ENCODE measurements at places on chromosomes 1 and 21.

GRCh38 chr1:150979092-150980056 is 2.7 kb upstream of the ANXA9 start:
- peak; percentile 88 for DNase-seq

- DNase-seq: no peak
Observed at GRCh38 chr1:53123453-53124140, 18.8 kb downstream of the SLC1A7 start.

- DNase-seq: peak; percentile 4
Observed at GRCh38 chr1:184563308-184563707, 176.5 kb downstream of the C1orf21 start.

DNA sequence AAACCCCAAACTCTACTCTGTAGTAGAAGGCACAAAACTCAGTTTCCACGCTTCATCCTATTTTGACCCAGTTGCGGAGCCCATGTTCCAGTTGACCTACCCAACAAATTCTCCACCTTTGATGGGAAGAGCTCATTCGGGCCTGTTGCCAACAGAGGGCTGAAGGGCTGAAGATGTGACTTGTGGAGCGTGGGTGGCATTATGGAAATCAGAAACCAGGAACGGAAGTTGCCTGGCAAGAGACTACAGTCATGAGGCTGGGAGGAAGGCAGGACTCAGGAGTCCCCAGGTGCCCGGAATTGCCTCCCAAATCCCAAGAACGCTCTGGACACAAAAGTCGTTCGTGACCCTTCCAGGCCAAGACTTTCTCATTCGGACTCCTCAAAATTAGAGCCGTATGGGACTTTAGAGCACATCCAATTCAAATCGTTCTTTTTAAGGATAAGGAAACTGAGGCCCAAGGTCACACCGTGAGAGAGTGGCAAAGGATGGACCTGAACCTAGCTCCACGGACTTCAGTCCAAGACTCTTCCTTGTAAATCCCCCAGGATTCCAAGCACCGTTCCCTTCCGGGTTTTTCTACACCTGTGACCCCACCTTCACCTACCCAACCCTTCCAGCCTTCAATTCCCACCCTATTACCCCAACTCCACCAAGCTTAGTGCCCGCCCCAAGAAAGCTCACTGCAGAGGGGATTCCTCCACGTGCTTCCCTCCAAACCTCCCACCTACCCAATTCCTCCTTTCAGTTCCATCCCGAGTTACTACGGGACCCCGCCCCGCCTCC is 739 bp downstream of the SMG5 start:
- no peak for DNase-seq

DNA sequence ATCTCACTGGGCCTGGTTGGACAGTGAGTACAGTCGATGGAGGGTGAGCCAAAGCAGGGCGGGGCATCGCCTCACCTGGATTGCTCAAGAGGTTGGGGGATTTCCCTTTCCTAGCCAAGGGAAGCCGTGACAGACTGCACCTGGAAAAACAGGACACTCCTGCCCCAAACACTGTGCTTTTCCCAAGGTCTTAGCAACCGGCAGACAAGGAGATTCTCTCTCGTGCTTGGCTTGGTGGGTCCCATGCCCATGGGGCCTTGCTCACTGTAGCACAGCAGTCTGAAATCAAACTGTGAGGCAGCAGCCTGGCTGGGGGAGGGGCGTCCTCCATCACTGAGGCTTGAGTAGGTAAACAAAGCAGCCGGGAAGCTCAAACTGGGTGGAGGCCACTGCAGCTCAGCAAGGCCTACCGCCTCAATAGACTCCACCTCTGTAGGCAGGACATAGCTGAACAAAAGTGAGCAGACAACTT is 11.3 kb downstream of the C1orf105 start:
- no peak for DNase-seq

GRCh38 chr21:39347537-39347936 is 1.4 kb downstream of the HMGN1 start:
- no peak for DNase-seq

DNA sequence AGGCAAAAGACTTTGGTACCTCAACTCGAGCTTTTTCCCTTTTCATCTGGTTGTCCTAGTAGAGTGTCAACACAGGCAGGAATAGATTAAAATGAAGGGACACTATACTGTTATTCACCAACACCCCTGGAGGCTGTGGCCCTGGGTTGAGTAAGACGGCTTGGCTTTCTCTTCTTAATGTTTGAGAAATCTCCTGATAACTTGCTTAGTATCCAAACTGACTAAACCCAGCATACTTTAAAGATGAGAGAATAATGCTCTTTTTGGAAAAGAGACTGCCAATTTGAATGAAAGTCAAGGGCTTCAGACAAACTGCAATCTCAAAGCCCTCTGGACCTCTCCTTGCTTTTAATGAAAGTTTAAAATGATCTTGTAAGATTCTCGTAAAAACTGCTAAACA is 2.6 kb upstream of the SLC30A1 start:
- DNase-seq: no peak

DNA sequence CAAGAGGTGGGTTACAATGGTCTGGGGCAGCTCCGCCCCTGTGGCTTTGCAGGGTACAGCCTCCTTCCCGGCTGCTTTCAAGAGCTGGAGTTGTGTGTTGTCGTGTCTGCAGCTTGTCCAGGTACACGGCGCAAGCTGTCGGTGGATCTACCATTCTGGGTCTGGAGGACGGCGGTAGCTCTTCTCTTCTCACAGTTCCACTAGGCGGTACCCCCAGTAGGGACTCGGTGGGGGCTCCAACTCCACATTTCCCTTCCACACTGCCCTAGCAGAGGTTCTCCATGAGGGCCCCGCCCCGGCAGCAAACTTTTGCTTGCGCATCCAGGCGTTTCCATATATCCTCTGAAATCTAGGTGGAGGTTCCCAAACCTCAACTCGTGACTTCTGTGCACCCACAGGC is 12.3 kb upstream of the CDCP2 start:
- no peak for DNase-seq

DNA sequence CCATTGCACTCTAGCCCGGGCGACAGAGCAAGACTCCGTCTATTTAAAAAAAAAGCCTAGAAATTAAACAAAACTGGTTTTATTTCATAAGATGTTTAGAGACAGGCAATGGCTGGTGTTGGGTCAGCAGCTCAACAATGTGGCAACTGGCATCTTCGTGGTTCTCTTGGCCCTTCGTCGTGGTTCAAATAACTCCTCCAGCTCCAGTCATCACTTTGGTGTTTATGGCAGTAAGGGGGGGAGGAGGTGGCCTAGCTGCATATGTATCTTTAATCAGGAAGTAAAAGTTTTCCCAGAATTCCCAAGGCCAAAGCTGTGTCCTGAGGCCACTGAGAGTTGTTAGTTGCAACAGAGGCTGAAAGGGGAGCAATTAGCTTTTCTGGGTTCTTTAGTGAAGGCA is 13.0 kb upstream of the LTN1 start:
- no peak for DNase-seq

DNA sequence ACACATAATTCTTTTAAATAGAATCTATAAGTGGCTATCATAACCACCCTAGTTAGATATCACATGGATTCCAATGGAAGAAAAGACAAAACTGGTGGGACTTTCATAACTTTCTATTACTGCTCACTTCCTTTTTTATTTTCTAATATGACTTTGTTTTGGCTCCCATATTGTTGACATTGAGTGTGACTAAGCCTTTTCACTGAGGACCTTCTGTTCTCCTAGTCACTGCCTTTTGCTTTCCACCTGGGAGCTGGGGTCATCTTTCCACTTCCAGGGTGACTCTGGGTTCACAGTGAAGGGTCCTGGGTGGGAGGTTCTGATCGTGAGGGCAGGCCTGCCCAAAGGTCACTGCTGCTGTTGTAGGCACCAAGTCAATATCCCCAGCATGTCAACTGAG is 275.8 kb downstream of the TGFB2 start:
- no peak for DNase-seq

GRCh38 chr1:94754570-94754969 is 65.6 kb upstream of the SLC44A3 start:
- no peak for DNase-seq

DNA sequence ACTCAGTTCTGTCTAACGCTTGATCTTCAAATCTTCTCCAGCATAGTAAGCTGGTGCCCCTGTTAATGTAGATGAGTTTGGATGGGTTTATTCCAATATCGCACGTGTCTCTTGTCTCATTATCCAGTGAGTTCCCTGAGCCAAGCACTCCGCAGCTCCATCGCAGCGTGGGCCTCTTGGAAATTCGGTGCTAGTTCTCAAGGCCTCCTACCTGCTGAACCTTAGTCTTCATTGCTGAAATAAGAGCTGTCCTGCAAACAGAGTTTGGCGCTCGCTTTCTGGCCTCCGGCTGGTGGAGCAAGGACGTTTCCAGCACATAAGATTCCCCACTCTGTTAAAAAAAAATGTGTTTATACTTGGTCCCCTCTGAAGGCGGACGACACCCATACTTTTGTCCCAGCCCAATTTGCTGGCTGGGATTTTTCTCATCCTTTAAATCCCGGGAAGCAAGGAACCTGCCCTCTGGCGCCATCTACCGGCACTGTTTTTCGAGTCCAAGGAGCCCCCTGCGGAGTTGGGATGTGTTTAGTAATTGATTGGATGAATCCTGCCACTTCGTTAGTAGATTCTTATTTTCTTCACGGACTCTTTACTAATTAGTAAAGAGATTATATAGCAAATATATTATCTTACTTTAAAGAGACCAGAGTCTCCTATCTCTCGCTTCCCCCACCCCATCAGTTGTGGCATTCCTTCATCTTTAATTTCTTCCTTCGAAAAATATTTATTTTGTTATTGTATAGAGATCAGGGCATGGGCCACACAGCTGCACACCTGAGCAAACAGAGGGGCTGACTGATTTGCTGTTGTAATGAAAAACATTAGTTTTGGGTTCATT is 14.7 kb downstream of the JUN start:
- DNase-seq: peak; percentile 43

DNA sequence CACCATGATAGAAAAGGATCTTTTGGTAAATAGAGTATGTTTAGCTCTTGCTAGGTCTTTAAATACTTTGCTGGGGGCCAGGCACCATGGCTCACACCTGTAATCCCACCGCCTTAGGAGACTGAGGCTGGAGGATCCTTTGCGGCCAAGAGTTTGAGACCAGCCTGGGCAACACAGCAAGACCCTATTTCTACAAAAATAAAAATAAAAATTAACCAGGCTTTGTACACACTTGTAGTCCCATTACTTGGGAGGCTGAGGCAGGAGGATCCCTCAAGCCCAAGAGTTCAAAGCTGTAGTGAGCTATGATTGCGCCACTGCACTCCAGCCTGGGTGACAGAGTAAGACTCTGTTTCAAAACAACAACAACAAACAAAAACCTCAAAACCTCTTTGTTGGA is 1.1 kb upstream of the KCNE2 start:
- DNase-seq: no peak

DNA sequence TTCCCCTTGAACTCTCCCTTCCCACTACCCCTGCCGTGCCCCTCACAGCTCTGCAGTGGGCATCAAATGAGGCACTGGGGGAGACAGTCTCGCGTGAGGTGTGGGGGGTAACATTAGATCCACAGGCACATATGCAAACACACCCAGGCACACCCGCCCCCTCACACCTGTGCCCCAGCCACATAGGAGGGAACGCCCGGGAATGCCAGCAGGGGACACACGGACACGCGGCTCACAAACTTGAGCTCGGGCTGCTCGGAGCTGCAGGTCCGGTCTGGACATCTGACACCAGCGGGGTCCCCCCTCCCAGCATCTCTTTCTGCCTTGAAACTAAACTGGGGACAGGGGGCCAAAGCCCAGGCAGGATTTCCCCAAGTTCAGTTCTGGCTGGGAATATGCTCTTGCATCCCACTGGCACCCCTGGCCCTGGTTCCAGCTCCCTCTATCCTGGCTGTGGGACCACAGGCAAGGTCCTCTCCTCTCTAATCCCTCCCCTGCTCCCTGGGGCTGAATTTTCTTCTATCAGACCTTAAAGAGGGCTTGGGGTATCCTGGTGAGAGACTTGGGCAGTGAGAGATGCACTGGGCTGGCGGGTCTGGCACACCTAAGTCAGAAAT is 30.6 kb downstream of the CDCP2 start:
- no peak for DNase-seq

DNA sequence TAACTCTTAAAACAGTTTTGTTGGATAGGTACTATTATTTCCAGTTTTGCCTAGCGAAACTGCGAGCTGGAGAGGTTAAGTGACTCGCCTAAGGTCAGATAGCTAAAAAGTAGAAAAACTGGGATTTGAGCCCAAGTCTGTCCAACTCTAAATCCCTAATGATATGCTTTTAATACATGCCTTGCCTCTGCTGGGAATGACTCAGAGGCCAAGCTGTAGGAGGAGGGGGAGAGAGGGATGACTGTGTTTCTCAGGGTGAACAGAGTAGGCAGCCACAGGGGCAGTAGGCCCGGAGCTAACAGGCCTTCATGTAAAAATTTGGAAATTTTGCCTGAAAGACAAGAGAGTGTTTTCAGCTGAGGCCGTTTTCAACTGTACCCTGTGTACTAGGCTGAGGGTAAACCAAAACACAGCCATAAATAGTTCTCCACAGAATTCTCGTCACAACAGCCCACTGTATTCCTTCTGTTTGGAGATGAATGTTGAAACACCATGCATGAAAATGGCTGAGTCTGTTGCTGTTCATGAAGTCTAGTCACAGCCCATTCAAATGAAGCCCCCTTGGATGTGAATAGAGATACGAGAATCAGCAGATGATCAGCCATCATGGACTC is 107.5 kb upstream of the HOOK1 start:
- no peak for DNase-seq

DNA sequence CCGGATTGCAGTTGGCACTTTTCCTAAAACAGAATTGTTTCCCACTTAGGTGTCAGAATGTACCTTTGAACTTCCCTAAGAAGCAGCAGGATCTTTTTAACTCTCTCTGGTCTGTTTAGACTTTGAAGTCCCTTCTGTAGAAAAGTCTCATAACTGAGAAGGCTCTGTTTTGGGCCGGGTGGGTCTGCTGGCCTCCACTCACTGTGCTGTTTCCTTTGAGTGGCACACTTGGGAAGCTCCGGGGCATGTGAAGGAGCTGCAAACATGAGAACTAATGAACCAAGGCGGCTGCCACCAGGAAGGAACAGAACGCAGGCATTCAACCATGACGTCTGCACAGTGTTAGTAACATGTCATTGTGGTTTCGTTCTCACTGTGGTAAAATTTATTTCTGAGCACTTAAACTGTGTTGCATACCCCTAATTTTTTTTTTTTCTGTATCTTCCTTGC is 19.5 kb upstream of the NCMAP start:
- peak; percentile 17 for DNase-seq

DNA sequence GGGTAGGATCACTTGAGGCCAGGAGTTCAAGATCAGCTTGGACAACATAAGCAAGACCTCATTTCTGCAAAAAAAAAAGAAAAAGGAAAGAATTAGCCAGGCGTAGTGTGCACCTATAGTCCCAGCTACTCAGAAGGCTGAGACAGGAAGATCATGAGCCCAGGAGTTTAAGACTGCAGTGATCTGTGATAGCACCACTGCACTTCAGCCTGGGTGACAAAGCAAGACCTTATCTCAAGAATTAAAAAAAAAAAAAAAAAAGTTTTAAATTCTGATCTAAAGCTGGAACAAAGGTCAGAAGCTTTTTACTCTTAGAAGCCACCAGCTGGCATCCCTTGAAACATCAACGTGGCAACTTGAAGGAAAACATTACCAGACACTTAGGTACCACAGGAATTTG is 45.3 kb downstream of the HENMT1 start:
- no peak for DNase-seq

DNA sequence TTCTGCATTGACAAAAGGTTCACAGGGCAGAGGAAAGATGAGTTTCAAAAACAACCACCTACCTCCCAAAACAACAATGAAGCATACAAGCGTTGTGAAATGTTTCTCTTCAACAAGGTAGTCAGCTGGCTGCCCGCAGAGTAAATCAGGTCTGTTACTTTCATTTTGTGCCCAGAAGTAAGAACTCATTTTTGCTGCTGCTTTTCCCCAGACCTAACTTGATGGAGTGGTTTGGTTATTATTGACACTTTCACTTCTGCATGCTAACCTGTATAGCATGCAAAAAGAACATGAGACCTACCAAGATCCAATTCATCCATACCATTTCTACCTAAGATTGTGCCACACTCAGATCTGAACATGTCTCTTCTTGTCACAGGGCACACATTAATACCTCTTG is 1.3 kb downstream of the SLC9C2 start:
- DNase-seq: no peak
